ENCODE measurements at places on chromosomes 1 and 21.
A peak's percentile ranks its signal among the peaks of the same experiment; 100 is the strongest.

GRCh38 chr1:7555391-7556185, 215.5 kb upstream of the VAMP3 start:
- no peak for DNase-seq

- no peak for DNase-seq
Observed at GRCh38 chr1:221397606-221398005, 344.3 kb downstream of the DUSP10 start.

DNA sequence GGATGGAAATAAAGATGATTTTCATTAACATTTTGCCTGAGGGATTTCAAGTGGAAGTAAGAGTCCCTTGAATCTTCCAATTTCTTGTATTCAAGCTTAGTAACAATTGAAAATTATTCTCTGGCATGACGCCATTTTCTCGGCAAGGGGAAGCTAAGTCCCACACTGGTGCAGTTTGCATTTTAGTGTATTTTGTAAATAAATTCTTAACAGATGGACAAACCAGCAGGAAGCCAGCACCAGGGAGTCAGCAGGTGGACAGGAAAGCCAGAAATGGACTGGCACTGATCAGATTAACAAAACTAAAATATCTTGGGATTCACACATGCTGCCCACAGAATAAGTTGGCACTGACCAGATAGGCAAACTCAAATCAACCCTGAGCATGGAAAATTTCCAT, 311.3 kb downstream of the LRRIQ3 start:
- DNase-seq = no peak

DNA sequence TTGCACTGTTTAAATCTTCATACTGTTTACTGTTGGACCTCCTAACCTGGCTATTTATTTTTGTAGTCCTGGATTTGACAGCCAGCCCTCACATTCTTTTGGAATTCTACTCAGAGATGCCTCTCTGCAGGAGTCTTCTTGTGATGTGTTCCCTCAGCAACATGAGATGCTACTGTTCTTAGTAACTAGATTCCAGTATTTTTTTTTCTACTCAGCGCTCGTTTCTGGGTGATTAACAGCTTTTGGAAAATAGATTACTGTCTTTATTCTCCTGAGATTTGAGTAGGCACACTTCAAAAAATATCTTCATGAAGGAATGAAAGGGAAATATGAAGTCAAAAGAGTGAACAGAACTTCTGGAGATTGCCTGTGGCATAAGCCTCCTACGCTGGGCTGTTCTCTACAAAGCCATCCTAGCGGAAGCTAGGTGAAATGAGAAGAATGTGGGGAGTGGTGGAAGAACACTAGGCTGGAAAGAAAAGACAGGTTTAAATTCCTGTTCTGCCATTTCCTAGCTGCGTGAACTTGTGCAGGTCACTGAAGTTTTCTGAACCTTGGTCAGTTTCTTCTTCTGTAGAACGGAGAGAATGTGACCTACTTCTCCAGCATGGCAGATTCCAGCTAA, 75.9 kb downstream of the LRRC8C start:
- DNase-seq = no peak

DNA sequence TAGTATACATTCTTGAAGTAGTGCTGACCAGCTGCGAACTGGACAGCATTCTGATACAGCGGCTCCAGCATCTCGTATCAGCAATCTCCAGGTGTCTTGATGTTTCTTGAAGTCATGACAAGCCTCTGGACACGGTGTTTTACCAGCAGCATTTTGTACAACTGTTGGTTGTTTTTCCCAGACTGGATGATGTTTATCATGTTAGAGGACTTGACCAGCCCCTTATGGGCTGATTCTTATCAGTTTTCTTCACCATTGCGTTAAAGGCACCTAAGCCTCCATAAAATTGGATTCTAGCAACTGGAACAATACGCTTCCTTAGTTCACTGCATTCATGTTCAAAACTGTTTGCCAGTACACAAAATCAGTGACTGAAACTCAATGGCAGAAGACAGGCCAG, 29.1 kb downstream of the CACHD1 start:
- no peak for DNase-seq

DNA sequence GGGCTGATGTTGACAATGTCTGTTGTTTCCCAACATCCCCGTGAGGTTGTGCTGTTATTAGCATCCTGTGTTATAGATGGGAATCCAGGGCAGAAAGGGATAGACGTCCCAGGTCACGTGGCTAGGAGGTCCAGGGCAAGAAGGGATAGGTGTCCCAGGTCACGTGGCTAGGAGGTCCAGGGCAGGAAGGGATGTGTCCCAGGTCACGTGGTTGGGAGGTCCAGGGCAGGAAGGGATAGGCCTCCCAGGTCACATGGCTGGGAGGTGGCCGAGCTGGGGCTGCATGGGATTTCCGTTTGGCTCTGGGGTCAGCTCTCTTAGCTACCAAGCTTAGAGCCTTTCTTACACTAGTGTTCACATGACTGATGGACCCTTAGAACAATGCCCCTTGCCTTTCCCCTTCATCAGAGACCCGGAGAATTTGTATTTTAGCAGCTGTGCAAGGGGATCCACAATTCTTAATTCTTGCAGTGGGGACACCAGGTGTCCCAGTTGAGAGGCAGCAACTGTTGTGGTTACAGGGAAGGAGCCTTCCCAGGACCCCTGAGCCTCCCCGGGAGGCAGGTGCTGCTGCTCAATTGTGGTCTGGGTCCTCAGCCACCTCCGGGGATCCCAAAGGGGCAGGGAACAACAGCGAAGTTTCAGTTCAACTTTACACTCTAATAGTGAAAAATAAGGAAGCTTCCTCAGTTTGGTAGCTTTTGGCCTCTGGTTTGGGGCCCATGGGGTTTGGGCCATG, 69.2 kb downstream of the UMODL1 start:
- DNase-seq = no peak

DNA sequence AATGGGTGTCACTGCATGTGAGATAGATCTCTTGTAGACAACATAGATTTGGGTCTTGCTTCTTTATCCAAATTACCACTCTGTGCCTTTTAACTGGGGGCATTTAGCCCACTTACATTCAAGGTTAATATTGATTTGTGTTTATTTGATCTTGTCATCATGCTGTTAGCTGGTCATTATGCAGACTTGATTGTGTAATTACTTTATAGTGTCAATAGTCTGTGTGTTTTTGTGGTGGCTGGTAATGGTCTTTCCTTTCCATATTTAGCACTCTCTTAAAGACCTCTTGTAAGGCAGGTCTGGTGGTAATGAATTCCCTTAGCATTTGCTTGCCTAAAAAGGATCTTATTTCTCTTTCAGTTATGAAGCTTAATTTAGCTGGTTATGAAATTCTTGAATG, 29.6 kb downstream of the ZNF691 start:
- DNase-seq = no peak

DNA sequence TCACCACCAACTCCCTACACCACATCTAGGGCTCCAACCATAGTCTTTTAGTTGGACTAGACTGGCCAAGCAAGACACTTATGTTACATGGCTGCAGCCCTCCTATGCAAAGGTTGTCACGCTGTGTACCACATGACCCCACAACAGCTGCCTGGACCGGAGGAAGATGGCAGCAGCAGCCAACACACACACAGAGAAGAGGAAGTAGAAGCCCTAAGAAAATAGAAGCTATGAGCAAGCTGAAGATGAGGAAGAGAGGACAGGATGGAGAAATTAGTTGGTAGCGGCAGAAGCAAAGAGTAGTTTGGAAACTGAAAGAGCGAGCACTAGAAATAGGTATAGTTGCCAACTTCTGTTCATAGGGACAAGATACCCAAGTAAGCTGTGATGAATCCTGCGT, 60.8 kb upstream of the RALGPS2 start:
- peak; percentile 59 for DNase-seq

DNA sequence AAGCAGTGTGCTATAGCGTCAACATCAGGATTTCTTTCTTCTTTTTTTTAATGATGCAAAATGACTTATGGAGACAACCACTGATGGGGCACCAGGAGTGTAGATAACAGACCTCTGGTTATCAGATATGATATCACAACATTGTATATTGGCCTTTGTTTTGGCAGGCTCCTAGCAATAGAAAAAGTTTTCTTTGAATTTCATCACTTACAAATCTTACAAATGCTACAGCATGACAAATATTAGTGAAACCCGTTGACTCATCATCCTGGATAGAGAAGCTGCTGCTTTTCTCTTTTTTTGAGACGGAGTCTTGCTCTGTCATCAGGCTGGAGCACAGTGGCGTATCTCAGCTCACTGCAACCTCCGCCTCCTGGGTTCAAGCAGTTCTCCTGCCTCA, 92.9 kb downstream of the LTN1 start:
- no peak for DNase-seq

DNA sequence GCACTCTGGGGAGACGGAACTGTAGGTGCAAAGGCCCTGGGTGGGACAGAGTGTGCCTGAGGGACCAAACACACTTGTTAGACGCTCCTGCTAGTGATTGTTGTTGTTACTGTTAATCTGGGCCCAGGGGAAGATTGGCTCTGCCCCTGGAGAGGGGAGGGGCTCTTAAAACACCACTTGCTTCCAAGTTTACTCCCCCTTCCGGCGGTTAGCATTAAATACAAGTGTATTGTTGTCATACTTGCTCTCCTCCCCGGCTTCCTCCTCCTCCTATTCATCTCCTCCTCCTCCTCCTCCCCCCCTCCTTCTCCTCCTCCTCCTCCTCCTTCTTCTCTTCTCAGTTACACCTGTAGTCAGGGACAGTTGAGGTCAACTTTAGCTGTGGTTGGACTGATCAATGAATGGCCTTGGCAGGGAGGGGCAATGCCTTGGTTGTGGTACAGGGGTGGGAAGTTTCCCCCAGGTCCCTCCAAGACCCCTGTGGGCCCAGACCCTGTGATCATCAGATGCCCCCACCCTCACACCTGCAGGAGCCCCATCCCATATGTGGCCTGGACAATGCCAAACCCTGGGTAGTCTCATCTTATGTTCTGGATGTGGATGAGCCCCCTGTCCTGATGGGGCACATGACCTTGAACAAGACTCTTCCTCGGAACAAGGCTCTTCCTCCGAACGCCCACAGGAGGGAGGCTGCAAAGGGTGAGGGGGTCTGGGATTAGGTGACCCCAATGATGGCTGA, 217.3 kb downstream of the PTPRU start:
- no peak for DNase-seq

- DNase-seq = no peak
Observed at GRCh38 chr1:205492201-205492667, 12.2 kb upstream of the CDK18 start.

DNA sequence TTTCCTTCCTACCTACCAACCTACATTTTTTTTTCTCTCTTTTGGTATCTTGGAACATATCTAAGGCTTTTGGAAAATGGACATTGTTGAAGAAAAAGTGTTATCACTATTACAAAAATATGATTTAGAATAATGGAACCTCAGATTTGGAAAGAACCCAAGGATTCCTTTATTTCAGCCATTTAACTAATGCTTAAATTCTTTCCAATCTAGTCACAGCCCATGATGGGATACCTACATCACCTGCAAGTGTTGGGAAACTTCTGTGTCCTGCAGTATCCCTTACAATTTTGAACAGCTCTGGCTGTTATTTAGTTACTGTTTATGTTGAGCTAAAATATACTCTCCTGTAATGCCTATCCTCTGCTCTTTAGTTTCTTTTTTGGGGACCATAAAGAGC, 22.3 kb upstream of the APOBEC4 start:
- DNase-seq = no peak

DNA sequence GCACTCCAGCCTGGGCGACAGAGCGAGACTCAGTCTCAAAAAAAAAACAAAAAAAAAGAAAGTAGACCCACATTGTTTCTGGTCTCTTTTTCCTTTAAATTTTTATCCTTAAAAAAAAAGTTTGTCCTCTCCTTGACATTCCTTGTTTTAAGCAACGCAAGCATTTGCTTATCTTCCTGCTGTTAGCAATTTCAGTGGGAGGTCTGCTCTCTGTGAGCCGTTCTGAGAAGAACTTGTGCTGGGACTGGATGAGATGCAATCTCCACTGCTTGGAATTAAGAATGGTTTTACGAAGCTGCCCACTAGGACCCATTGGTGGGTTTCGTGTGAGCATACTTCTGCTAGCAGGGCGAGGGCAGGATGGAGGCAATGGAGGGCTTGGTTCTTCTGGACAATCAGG, 225.1 kb upstream of the TMEM51 start:
- DNase-seq = no peak

GRCh38 chr1:101408212-101409042, 171.6 kb downstream of the S1PR1 start:
- DNase-seq = no peak

- DNase-seq = no peak
Observed at GRCh38 chr1:210438928-210439841, 110.5 kb downstream of the HHAT start.

GRCh38 chr1:110200666-110201065, 9.4 kb upstream of the KCNC4 start:
- DNase-seq = no peak

GRCh38 chr1:206472454-206472853, 2.2 kb downstream of the IKBKE start:
- peak; percentile 40 for DNase-seq

GRCh38 chr1:90358448-90358847, 358.7 kb downstream of the BARHL2 start:
- DNase-seq = no peak

DNA sequence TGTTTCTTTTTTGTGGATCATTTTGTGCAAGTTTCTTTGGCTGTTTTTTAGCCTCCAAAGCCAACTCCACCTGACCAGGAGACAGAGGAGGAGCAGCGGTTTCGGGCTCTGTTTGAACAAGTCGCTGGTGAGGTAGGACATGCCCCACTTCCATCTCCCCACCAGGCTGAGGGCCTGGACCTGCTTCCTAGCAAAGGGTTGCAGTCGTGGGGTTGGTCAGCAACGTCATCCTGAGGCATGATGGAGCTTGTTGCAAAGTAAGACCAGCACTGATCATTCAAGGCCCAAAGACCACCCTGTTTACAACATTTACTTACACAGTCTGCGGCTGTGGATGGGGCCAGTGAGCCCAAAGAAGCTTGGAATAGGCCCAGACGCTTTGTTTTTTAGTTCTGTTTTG, 40.3 kb downstream of the CAPN9 start:
- DNase-seq = no peak

DNA sequence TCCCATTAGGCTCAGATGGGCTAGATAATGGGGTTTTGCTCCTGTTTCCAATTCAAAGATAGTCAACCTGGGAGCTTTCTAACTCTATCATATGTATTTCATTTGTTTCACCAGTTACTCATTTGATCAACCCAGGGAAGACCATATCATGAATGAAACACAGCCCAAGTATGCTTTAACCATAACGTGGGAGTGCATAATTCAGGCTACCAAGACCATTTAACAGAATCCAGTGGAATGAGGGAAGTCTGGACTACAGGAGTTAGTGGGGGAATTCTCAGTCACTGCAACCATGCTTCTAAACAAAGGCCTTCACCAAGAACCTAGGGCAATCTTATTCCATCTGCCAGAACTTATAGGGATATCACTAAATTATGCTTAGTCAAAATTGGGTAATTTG, 15.0 kb upstream of the SLC16A1 start:
- DNase-seq = no peak

DNA sequence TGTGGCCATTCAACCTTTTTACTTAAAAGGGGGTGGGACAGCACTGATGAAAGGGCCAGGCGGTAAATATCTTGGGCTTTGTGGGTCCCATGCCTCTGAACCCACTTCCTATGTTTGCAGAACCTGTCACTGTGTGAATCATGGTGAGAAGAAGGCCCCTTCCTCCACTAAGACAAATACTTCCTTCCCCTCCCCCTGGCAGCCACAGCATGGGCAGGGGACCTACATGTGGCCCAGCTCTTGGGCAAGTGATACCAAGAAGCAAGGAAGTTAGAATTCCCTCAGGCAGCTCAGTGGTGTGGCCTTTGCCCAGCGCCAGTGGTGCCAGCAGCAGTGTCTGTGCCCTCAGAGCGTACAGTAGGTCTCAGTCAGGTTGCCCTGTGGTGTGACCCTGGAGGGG, 168.6 kb downstream of the TRIM33 start:
- DNase-seq = peak; percentile 54
